Stimulated activated CD8-positive, alpha-beta memory T cell treated with anti-CD3 and anti-CD28 coated beads, Interleukin-4, amount 100 ng/mL, for 1 hour (primary cell): ENCODE measurements at places on chromosomes 3 and 15.

DNA sequence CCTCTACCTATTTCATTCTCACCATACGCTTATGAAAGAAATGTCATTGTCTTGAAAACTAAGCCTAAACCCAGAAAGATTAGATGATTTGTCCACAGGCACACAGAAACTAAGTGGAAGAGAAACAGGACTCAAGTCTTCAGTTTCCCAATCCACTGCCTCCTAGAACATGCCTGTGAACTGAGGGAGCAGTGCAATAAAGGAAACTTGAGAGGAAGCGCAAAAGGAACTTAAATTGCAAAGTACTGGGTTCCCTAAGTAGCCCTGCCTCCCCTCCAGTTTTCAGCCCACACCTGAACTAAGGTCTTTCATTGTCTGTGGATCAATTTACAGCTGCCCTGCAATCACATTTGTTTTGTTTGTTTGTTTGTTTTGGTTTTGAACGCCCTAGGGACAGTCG is 56.7 kb upstream of the TSEN2 start:
- no peak for DNase-seq

GRCh38 chr15:96756146-96756545 is 425.6 kb downstream of the NR2F2 start:
- DNase-seq, result no peak

GRCh38 chr3:25863011-25863415 is 73.1 kb downstream of the OXSM start:
- no peak for DNase-seq

DNA sequence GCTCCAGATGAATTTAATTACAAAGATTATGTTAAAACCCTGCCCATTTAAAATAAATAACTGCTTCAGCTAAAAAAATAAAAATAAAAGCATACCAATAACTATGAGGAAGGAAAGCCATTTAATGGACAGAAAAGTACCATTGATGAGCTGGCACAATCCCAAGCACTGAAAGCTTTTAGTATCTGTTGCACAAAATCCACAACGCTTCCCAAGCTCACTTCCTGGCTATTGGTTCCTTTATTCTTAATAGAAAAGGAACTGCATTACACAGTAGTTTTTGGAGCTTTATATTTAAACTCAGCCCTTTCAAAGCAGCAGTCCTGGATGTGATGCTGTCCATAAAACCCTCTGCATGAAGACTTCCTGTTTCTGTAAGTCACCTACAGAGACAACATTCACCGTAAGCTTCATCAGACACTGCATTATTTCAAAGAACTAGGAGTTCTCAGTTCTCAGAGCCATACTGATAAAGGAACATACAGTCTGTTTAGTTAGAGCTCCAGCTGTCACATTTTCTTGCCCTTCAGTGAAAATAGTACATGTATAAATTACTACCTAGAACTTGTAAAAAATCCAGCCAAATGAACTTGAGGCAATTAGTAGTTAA is 81.5 kb downstream of the CSNK1G1 start:
- DNase-seq, result no peak

DNA sequence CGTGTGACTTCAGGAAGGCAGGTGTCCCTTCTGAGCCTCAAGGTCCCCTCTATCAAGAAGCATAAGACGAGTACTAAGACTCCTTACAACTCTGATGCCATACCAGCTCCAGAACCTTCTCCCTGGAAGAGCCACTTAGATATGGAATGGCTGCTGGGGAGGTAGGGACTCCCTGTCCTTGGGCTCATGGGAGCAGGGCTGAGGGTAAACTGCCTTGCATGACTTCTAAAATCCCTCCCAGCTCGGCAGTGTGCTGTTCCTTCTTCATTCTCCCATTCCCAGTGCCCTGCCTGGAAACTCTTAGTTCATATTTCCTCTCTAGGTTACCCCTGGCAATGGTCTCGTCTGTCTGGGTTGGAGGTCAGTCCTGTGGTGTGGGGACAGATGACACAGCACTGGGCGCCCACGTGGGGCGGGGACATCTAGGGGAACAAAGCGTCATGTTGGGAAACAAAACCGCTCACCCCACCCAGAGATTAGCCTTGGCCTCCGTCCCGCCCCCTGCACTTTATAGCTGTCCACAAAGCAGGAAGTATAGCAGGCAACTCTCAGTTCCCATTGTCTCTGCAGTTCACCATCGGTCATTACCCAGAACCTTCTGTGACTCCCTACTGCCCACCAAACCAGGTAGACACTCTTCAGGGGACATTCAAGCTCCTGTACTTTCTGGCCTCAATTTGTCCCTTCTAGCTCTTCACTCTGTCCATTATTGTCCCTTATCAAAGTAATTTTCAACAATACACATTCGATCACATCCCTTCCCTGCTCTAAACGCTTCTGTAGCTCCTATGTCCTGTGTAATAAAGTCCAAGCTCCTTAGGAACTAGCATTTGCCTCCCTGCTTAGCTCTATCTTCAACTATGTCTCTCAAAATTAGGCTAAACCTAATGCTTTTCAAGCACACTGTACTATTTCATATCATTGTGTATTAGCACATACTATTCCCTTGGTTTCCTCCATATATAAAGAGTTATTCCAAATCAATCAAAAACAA is 73.8 kb downstream of the IQSEC1 start:
- DNase-seq, result no peak

GRCh38 chr15:96316953-96317629 is 13.4 kb upstream of the NR2F2 start:
- DNase-seq, result no peak

GRCh38 chr15:89542369-89542768 is 32.9 kb upstream of the TICRR start:
- DNase-seq, result no peak

DNA sequence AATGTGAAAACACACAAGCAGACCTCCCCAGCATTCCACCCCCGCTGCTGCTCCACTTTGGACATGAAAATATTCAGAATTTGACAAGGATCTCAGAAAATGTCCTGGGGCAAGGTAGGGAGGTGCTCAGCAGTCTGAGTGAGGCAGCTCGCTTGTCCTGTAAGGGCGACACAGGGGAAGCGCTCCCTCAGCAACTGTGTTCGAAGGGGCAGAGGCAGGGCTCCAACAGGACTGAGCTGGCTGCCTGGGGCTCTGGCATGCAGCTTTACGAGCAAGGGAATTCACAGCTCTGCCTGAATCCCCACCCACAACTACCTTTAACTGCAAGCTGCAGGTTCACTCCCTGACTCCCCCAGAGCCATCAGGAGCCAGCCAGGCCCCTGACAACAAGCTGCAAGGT is 287.0 kb upstream of the LYSMD4 start:
- no peak for DNase-seq

DNA sequence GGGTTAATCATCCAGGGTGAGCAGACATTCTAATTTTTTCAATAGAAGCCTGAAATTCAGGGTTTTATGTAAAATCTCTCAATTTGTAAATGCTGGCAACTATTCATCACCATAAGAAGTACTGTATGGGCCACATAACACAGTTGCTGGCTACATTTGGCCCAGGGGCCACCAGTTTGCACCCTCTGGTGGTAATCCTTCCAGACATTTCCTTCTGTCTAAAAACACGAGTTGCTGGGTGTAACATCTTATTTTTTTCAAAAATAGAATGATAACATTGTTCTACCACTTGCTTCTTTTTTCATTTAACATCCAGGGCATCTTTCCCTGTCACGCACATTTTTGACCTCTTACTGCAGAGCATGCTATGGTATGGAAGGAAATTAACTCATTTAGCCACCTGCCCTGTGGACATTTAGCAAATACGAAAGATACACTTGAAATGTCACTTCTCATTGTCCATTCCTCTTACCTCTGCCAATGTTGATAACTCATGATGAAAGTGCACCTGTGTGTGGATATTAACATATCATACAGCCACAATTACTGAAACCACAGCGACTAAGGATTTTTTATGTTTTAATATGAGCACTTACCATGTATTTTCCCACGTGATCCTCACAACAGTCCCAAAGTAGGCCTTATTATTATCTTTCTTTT is 117.5 kb upstream of the ARHGEF3 start:
- DNase-seq, result no peak

- no peak for DNase-seq
These were observed 84.5 kb downstream of the TRAK1 start for GRCh38 chr3:42175386-42176240.

- DNase-seq, result no peak
These were observed 59.1 kb upstream of the RASA2 start for GRCh38 chr3:141427764-141428163.

GRCh38 chr3:27378331-27378730 is 9.1 kb upstream of the NEK10 start:
- no peak for DNase-seq

DNA sequence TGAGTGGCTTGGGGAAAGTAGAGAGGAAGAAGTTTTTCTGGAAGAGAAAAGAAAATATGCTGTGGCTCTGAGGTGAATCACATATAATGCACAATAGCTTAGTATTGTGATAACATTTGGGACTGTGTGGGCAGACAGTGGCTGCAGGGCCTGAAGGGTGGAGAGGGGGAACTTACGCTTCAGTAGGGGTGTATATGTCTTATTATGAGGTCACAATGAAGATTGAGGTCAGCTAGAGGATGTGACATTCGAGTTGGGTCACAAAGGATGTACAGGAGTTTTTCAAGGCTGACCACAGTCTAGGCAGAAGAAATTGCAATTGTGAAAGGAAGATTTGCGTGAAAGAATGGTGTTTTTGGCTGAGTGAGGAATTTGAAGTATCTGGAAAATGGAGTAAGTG is 414.8 kb downstream of the LPP start:
- DNase-seq, result no peak

- DNase-seq, result no peak
These were observed 1345.0 kb downstream of the NSUN3 start for GRCh38 chr3:95407709-95408463.

DNA sequence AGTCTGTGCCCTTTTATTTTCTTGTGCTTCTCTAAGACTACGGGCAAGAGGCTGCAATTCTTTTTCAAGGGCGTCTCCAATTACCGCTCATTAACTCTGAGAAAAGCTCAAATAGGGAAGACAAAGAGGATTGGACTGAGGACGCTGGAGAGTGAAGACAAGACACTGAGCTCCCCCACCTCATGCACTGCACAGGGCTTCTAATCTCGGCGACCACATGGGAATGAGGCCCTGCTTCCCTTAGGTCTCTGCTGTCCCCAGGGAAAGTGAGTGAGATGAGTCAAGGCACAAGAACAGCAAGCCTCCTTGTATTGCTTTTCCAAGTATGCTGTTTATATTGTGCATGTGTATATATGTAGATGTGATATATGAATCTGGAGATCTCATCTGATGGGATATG is 392.2 kb upstream of the CFAP20DC start:
- DNase-seq, result no peak

GRCh38 chr3:184805351-184806038 is 6.5 kb upstream of the VPS8 start:
- no peak for DNase-seq

DNA sequence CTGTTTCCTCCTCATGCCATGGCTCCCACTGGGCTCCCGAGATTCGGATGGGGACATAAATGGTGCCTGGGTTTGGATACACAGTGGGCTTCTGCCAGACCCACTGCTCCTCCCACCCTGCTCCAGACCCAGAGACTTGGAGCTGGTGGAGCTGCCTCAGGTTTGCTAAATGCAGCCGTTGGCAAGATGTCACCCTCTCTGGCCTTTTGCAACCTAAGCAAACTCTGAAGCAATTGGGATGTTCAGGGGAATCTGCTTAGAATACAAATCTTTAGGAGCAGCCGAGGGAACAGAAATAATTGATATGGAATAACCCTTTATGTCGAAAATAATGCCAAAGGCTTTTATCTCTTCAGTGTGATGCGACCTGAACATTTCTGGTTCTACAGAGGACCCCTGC is 33.4 kb downstream of the PRICKLE2 start:
- no peak for DNase-seq

DNA sequence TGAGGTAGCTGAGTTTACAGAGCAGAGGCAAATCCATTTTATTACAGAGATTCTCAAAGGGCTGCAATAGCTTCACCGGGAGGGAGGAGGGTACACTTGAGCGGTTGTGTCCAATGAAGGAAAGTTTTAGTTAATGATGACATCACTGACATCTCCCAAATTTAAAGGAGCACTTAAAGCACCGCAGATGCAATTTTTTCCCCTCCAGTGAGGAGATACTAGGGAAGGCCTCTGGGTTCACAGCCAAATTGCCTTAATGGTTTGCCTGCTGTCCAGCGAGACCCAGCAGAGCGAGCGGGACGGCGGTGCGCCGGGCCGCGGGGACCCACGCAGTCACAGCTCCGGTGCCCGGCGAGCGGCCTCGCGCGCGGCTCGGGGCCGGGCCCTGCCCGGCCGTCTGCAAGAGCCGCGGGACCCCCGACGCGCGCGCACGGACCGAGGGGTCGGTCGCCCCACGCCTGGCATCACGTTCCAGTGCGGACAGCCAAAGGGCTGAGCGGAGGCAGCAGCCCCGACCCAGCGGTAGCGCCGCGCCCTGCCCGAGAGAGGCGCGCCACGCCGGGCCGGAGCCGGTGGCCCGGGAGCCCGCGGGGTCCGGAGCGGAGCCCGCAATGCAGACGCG is 160.5 kb upstream of the CHRNA7 start:
- no peak for DNase-seq

GRCh38 chr15:55715355-55716076 is 27.4 kb downstream of the PRTG start:
- no peak for DNase-seq

- no peak for DNase-seq
These were observed 70.0 kb upstream of the CCDC39 start for GRCh38 chr3:180749322-180749721.

- DNase-seq, result no peak
These were observed 136.3 kb downstream of the FOXP1 start for GRCh38 chr3:71447197-71447596.

DNA sequence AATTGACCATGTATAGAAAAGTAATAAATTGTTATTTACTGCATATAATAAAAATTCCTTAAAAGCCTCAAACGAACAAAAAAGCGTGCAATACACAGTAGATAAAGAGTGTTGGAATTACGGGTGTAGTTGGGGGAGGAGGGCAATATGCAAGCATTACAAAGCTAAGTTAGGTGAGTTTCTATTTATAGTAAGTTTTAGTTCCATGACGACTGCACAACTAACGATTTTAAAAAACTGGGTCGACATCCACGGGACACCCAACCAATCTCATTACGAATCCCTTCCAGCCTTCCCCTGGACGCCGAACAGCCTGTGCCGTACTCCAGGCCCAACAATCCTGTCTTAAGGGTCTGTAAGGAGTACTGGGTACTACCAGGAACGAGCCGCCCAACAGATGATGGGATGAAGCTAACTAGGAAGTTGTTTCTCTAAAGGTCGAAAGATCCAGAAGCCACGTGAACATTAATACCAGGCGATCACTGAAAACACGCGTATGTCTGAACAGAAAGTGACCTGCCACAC is 677 bp downstream of the POLQ start:
- DNase-seq, result no peak

- DNase-seq, result no peak
These were observed 62.5 kb upstream of the FOXB1 start for GRCh38 chr15:59941612-59942011.

- no peak for DNase-seq
These were observed 298.5 kb downstream of the SI start for GRCh38 chr3:164779816-164780215.

GRCh38 chr3:179801263-179801662 is 148.4 kb downstream of the USP13 start:
- DNase-seq, result no peak
